ENCODE measurements at places on chromosomes 2 and 18. TPM values are rescaled to one million over a fixed set of nuclear protein-coding genes. Genes with fewer than 3 reads are reported as not detected.

EGR4 gene
- total RNA-seq, result not detected

LYG1 gene
- 1.1 TPM for total RNA-seq

CHRND gene
- not detected for total RNA-seq

PTPRN gene
- total RNA-seq, result 88.2 TPM

LYG2 gene
- total RNA-seq, result not detected

C1GALT1C1L gene
- not detected for total RNA-seq

EIF4E2 gene
- 112 TPM for total RNA-seq

CDCA7 gene
- 4.6 TPM for total RNA-seq

UGT1A6 gene
- total RNA-seq, result not detected

GRCh38 chr2:215880970-215881369, 132.4 kb downstream of the MREG start:
- DNase-seq, result no peak

GRCh38 chr2:37880551-37880950, 44.5 kb upstream of the RMDN2 start:
- DNase-seq, result no peak

- peak; percentile 56 for DNase-seq
These were observed 324.0 kb downstream of the PARD3B start for GRCh38 chr2:204869132-204869823.

DNA sequence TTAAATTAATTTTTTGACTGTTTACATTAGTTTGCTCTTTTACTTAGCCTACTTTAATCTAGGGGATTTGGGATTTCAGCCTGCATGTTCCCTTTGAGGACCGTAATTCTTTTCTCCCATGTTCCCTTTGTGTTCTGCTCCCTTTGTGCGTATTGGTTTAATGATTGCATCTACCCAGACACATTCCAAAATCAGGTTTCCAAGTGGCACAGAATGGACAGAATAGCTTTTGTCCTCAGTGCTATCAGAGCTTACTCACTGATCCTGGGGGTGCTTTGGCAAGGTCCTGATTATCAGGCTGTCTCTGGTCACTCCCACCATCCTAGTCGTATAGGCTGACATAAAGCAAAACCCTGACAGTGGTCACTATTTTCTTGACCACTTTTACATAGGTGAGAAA, 867.5 kb downstream of the TSN start:
- DNase-seq, result no peak

- no peak for DNase-seq
These were observed 4.3 kb downstream of the MRPS9 start for GRCh38 chr2:105042189-105042588.

GRCh38 chr2:135791418-135792190, 45.4 kb downstream of the LCT start:
- DNase-seq, result peak; percentile 64

DNA sequence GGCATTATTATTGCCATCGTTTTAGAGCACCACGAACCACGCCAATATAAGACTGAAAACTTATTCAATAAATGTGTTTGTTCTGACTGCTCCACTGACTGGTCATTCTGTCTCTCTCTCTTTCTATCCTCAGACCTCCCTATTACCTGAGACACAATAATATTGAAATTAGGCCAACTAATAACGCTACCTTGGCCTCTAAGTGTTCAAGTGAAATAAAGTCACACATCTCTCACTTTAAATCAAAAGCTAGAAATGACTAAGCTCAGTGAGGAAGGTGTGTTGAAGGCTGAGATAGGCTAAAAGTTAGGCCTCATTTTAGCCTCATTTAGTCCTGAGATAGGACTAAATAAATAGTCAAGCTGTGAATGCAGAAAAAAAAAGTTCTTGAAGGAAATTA, 38.8 kb downstream of the G6PC2 start:
- DNase-seq, result no peak

DNA sequence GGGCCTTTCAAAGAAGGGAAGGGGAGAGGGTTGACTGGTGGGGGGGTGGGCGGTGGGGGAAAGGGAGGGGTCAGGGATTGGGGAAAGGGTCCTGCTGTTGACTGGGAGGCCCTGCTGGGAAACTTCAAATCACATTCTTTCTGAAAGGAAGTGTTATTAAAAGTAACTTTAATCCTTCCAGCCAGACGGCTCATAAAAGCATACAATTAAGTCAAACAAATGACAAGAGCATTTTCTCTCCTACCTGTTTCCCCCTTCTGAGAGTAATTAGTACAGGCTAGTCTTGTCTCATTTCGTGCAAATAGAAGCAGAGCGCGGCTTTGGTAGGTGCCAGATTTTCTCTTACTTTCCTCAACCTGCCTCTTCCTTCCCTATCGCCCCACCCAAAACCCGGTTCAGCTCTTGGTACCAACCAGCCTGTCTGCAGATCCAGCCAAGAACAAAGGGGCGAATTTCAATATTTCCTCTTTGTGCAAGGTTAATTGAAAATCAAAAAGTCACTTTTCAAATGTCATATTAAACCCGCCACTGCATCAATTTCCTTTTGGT, 2112.6 kb upstream of the PIK3C3 start:
- DNase-seq, result no peak

GRCh38 chr2:241082341-241083090, 19.6 kb downstream of the MTERF4 start:
- DNase-seq, result no peak

DNA sequence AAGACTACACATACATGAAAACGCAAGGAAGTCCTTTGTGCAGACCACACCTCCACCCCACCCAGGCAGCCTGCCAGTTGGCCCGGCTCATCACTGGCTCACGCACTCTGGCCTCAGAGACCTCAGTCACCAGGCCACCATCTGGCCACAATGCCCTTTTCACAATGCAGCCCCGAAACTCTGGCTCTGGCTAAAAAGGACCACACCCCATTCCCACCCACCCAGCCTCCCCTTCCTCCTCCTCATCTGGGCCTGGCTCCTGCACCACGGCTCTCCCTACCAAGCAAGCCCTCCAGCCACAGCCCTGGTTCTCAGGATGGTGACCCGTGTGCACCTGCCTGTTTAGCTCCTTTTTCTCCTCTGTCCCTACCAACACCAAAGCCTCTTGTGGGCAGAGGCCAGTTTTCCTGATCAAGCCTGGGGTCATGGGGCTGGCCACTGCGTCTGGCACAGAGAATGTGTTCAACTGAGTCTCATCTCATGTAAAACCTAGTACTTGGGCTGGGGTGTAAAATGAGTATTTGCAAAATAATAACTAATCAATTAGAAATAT, 7.4 kb downstream of the HDAC4 start:
- no peak for DNase-seq

DNA sequence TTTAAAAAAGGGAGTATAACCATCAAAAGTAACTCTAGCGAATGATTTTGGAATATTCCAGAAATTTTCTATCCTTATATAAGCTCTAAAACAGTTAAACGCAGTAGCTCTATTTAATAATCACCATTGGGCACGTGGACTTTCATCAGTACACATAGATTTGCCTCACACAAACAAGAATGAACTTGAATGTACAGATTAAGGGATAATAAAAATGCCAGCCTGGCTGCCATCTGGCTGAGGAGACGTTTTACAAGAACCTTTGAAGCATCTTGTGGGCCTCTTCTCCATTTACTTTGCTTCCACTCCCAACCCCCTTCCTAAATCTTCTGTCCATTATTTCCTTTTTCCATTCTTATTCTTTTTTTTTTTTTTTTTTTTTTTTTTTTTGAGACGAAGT, 47.2 kb downstream of the AGAP1 start:
- DNase-seq, result no peak

Data from astrocyte (in vitro differentiated cells and primary cell).